ENCODE measurements at places on chromosomes 5 and 9. TPM values are rescaled to one million over a fixed set of nuclear protein-coding genes. Genes with fewer than 3 reads are reported as not detected.

CYFIP2 gene
- total RNA-seq, result 2.5 TPM

COL23A1 gene
- total RNA-seq, result under 0.01 TPM

CTSV gene
- total RNA-seq, result 0.26 TPM

SPINK1 gene
- not detected for total RNA-seq

CATSPER3 gene
- 0.13 TPM for total RNA-seq
